Stimulated activated CD4-positive, alpha-beta T cell treated with anti-CD3 and anti-CD28 coated beads, Interleukin-12 subunit alpha, Interleukin-12 subunit beta, amount 100 ng/mL, for 4 hours (primary cell): ENCODE measurements at places on chromosomes 2 and 18.

DNA sequence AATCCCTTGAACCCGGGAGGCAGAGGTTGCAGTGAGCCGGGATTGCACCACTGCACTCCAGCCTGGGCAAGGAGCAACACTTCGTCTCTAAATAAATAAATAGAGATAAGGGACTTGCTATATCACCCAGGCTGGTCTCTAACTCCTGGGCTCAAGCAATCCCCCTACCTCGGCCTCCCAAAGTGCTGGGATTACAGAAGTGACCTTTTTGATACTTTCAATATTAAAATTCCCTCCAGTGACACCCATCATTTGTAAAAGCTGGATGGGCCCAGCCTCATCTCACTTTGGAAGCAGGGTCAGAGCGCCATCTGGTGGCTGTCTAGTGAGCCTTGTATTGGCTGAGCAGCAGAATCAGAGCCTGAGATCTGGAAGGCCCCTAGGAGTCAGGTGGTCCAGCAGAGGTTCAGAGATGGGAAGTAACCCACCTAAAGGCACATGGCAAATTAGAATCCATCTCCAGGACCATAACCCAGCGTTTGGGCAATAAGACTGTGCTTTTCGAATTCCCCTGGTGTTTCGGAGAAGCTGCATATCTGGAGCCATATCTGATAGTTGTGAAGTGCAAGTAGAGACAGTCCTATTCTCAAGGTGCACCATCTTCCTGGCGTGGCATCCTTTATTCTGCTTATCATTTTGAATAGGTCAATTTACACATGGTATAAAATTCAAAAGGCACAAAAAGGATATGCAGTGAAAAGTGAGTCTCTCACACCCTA lies 18.3 kb upstream of the SLC35F6 start:
- DNase-seq: peak; percentile 81

DNA sequence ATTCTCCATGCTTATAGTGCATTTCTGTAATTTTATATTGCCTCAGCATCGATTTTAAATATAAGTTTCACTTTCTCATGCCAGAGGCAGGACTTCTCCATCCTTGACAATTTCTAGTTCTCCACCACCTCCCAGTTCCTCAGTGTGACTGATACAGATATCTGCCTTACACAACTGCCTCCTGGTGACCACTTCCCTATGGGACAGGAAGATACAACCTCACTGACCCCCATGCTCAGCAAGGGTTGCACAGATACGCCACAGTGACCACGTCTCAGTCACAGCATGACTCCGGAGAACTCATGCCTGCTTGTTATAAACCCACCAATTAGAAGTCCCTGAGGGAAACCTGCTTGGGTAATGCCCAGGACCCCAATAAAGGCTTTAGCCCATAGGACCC lies 284.0 kb upstream of the MC4R start:
- no peak for DNase-seq

- no peak for DNase-seq
These were observed 9.1 kb downstream of the NEURL3 start for GRCh38 chr2:96495982-96496629.

DNA sequence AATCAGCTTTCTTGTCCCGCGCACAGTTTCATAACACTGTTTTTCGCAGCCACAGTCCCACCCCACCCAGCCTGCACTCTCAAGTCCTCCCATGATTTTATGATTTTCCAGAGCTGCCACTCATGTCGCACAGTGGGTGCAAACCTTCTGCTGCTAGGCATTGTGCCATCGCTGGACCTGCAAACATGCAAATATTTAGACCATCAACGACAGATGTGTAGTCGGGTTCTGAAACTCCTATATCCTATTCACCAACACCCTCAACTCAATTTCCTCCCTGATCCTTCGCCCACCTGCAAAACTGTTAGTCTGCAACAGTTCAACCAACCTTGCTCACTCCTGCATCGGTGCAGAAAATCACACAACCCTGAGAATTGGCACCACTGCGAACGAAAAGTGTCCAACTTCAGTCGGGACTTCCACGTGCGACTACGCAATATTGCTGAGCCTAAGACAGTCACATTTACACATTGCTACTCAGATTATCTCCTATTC lies 871 bp upstream of the ALS2 start:
- peak; percentile 2 for DNase-seq

GRCh38 chr2:143434445-143434844 lies 305.2 kb downstream of the ARHGAP15 start:
- DNase-seq: no peak

DNA sequence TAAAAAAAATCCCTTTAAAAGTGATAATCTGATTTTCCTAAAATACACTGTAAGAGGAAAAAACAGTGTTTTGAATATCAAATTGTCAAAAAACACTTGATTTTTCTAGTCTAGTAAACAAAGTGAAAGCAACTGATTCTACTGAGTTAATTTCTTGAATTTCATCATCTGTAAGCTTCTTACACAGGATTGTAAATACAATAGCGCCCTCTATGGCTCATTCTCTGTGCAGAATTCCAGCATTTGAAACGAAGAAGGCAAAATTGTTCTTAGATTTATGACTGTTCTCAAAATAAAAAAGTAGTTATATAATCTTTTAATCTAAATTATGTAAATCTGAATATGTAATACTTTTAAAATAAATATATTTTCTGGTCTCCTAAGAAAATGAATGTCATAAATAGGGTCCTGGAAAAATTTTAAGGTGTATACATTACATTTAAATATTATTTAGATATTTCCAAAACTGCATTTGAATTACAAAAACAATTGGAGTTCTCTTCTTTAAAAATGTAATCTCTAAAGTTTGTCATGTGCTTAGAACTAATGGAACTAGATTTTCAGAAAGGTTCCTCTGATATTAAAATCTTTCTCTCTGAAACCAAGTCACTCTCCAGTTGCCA lies 176.9 kb upstream of the MC4R start:
- no peak for DNase-seq
